ENCODE measurements at places on chromosomes 12 and 14.

DNA sequence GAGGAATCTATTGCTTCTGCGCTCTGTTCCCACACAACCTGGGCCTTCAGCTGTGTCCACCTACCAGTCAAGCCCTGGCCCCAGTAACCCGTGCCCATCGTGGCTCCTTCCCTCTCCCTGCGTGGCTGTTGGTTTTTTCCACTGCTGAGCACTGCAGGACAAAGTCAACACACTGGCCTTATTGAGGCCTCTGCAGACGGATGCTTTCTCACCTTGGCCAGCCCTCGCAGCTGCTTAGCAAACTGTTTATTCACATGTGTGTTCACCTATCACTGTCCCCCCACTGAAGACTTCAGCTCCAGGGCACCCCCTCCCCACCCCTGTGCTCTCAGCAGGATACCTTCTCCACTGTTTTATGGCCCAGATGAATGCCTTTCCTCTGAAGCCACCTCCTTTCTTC is 12.8 kb upstream of the GPX2 start:
- DNase-seq, result peak; percentile 47

DNA sequence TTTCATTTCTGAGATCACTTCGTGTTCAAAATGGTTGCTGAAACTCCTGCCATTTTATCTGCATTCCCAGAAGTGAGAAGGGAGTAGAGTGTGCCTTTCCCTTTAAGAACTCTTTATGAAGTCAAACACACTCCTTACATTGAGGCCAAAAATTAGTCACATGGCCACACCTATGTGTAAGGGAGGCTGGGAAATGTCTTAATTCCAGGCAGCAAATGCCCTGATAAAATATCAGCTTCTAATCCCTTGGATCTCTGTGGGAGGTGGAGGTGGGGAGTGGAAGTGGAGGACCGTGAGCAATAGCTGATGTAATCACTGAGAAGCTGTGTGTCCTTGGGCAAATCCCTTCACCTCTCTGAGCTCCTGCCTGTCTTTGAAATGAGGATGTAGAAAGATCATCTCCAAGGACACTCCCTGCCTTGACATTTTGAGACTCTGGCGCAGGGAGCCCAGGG is 22.7 kb upstream of the ANKRD9 start:
- DNase-seq, result no peak

DNA sequence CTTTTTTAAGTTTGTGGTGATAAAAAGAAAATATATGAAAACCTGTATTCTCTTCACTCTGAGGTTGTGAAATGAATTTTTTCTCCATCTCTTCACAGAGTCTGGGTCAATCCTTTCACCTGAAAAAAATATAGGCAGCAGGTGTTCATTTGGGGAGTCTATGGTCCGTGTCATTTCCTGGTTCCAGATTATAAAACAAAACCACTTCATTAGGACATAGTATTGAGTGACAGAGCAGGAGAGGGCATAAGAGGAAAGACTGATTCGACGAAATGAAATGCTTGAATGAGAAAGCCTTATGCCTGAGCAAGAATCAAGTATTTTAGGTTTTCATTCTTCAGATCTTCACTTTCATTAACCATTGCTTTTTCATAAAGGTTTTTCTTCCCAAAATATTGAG is 51.8 kb upstream of the NUAK1 start:
- DNase-seq, result no peak

DNA sequence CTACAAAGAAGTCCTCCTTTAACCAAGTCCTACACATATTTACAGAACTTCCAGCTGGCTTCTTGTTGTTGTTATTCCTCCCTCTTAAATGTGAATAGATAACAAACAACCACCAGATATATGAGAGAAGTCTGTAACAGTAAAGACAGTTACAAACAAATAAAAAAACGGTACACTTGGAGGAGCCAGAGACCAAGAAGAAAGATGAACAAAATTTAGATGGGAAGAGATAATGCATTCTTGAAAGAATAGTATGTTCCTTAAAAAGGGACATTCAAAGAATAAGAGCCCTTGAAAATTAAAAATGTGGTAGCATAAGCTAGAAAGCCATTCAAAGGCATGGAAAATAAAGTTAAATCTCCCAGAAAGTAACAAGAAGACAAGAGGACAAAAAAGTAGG is 25.9 kb downstream of the SLCO1A2 start:
- DNase-seq, result no peak

- no peak for DNase-seq
These were observed 3.6 kb upstream of the EDDM3A start for GRCh38 chr14:20742132-20742531.

DNA sequence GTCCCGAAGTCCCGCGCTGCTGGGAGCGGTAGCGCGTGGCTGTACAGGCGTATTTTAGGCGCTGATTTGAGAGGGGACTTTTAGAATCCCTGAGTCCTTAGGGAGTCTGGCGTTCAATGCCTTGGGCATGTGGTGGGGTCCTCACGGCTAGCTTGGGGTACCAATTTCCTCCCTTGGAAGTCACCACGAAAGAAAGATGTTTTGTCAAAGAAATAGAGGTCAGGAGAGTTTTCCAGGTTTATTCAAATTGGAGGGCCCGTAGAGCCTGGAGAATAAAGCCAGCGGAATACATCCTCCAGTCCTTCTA is 63.9 kb downstream of the KLHL28 start:
- no peak for DNase-seq

DNA sequence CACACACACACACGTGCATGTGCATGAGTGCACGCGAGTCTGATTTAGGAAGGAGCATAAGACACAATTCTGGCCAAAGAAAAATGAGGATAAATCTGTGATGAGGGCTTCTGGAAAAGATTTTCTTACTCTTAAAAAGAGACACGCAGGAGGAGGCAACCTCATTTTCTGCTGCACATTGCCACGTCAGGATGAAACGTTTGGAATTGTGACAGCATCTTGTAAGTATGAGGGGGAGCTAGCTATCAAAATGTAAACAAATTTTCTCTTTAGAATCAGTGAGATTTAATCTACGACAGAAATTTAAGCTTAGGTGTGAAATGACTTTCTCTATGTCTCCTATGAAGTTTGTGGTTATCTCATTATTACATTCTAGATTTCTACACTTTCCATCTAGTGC is 31.1 kb upstream of the NUBPL start:
- no peak for DNase-seq

DNA sequence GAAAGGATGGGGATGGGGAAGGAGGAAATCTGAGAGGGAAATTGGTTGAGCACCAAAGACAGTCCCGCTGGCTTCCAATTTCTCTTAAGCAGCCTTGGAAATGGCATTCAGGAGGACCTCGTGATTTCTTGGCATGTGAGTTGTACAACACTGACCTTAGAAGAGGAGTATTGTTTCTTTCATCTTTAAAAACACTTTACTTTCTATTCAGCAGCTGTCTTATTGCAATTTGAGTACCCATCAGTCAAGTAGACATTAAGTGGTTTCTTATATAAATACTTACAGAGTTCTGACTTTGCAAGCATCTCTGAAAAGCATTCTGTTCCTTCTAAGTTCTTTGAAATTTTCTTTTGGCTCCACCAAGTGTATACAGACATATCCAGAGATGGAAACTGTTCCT is 83.2 kb downstream of the LMNTD1 start:
- DNase-seq, result no peak
